ENCODE measurements at places on chromosomes 12 and 14.

DNA sequence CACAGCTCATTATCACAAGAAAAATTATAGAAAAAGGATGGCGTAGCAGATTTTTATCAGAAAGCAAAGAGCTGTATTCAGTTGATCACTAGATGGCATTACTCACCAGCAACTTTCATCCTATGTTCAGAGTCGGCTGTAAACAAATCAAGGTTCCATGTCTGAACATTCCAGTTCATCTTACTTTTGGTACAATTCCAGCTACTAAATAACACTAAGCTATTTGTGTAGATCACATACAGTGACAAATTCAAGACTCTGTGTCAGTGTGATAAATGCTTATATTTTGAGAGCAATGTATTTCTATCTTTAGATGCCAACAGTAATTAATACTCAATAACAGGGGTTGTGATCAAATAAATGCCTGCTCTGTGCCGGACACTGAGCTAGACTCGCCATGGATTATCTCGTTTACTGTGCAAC, 30.1 kb downstream of the NRDE2 start:
- peak; percentile 46 for DNase-seq

GRCh38 chr14:96602186-96602585, 100.0 kb downstream of the PAPOLA start:
- DNase-seq: no peak

DNA sequence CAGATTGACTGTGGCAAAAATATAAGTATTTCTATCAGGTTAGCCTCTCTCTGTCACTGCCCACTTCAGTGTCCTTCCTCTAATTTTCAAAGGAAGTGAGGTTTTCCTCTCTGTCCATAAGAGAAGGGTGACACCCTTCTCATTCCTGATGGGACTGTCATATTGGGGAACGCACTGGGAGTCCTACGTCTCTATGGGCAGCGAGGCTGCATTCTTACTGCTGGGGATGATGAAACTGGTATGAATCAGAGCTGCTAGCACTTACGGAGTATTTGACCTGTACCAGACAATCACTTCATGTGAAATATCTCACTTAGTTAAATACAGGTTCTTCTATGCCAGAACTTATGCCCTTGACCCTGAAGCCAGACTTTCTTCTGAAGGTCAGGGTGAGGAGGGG, 436.3 kb downstream of the DPF3 start:
- DNase-seq: no peak

DNA sequence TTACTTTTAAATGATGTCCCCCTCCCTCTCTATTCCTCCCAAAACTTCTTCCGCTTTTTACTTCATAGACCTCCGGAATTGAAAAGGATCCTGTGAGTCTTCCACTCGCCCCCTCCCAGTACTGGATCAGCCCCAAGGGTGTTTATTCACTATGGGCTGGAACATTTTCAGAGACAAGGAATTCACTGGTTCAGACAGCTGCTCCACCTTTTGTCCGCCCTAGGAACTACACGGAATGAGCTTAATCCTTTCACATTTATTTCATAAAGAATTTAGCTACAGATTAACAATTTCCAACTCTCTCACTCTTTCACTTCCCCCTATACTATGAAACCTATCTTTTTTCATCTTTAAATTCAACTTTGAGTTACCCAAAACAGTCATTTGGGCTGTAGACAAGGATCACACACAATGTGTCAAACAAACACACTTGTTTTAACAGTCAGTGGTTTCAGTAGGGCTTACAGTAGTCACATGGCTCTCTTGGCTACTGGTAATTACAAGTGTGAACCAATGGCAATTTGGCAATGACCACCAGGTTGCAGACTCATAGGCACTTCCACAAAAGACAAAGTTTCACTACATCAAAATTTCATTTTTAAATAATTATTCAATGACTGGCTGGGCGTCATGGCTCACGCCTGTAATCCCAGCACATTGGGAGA, 20.6 kb downstream of the CNIH1 start:
- DNase-seq: peak; percentile 51

DNA sequence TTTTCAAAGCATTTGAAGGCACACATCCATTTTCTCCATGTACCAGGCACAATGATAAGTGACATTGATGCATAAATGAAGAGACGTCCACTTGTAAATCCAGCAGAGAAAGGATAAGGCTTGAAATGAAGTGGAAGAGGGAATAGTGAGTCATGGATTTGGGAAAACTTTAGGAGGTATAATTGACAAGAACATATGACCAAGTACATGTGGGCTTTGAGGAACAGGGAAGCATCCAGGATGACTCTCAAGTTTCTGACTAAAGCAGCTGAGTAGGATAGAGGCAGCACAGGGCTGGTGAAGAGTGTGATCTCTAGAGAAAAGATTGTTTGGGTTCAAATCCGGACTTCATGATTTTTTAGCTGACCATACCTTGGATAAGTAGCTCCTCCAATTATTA, 43.6 kb upstream of the SYT1 start:
- no peak for DNase-seq

GRCh38 chr12:105738051-105738450, 400.7 kb downstream of the NUAK1 start:
- DNase-seq: no peak

DNA sequence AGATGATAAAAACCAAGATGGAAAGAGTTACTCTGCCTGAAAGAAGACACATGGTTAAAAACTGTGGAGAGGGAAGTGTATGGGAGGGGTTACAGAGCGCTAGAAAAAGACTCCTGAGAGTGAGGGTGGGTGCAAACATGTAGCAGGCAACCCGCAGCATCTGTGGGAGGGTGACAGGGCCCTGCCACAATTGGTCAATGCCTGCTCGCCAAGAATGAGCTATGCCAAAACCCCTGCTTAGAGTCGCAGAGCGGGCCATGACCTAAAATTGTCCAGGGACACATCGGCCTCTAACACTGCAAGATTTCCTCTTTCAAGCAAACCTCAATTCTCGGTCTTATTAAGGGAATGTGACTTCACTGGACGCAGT, 700 bp downstream of the PRKAG1 start:
- peak; percentile 55 for DNase-seq

DNA sequence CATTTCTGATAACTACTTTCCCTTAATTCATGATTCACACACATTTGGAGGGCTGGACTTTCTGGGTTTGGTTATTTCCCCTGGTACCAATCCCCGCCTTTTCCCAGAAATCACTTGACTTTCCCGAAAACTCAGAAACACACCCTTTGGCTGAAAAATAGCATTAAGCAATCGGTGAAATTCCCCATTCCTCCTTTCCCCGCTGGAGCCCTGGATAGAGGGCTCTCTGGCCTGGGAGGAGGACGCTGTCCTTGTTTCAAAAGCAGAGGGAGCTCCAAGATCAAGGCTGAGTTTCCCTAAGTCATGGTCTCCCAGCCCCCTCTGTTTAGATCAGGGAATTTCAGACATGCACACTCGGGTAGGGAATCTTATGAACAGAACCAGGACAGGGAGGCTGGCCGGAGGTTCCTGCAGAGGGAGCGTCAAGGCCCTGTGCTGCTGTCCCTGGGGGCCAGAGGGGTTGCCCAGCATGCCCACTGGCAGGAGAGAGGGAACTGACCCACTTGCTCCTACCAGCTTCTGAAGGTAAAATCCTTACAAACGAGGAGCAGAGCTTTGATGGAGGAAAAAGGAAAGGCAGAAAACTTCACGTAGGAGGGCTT, at the start of gene C1S:
TSS of gene C1S (plus strand) at position 366 of the 602 bp plus-strand sequence. CDS start 1,195 bp downstream, outside the sequence.
- peak; percentile 52 for DNase-seq

DNA sequence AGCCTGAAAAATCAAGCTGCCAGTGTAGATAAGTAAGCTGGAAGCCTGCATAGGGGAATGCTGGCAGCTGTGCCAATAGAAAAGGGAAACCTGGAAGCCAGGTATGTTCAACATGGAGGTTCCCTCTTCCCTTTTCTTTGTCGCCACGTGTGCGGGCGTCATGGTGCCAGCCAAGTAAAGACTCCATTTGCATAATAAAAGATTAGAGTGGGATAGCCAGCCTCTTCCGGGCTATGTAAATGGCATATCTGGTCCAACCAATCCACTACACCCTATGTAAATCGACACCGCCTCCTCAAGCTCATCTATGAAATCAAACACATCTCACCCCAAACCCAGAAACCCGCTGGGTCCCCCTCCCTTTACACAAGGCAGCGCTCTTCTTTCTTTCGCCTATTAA, 5.6 kb upstream of the ADGRD1 start:
- DNase-seq: peak; percentile 7

GRCh38 chr12:93003531-93004239, 74.6 kb upstream of the EEA1 start:
- DNase-seq: peak; percentile 93

- peak; percentile 5 for DNase-seq
Observed at GRCh38 chr12:94566345-94566744, 84.0 kb downstream of the TMCC3 start.

GRCh38 chr12:115528466-115528865, 749.0 kb downstream of the MED13L start:
- no peak for DNase-seq

DNA sequence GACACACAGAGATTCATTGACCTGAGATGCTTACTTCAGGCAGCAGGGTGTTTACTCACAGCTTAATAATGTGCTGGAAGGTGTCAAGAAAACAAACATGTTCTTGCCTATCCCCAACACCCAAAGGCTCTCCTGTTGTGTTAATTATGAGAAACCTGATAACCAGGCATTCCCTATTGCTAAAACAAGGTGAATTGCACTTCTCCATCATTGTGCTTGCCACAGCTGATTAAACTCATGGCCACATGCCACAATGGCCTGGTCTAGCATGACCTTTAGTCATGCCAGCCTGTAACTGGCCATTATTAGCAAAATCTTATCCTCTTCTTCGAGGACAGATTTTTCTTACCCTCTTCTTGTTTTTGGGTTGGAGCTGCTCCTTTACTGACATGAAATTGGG, 21.4 kb downstream of the SMOC1 start:
- DNase-seq: peak; percentile 64

Data from NCI-H69 (cell line).